Urothelium cell line (cell line): ENCODE measurements at places on chromosomes 3 and 15.
A peak's percentile ranks its signal among the peaks of the same experiment; 100 is the strongest.

GRCh38 chr15:82066455-82066854 is 20.6 kb upstream of the MEX3B start:
- no peak for DNase-seq

DNA sequence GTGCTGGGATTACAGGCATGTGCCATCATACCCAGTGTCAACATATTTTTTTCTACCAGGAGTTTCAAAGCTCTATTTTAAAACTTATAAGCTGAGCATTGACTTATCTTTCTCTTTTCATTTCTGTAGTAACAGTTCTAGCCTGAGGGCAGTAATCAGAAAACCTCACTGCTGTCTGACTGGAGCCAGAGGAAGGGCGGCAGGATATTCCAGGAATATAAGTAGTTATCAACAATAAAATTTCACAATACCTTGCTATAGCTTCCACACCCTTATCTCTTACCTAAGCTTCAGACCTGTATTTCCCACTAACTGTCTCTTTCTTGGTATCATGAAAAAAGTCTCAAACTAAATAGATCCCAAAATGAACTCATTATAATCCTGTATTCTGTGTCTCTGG is 5.1 kb upstream of the NEDD4 start:
- DNase-seq, result no peak

- no peak for DNase-seq
Observed at GRCh38 chr3:147356909-147357900, 49.1 kb downstream of the ZIC4 start.

- DNase-seq, result no peak
Observed at GRCh38 chr3:195107593-195107992, 163.4 kb downstream of the XXYLT1 start.

DNA sequence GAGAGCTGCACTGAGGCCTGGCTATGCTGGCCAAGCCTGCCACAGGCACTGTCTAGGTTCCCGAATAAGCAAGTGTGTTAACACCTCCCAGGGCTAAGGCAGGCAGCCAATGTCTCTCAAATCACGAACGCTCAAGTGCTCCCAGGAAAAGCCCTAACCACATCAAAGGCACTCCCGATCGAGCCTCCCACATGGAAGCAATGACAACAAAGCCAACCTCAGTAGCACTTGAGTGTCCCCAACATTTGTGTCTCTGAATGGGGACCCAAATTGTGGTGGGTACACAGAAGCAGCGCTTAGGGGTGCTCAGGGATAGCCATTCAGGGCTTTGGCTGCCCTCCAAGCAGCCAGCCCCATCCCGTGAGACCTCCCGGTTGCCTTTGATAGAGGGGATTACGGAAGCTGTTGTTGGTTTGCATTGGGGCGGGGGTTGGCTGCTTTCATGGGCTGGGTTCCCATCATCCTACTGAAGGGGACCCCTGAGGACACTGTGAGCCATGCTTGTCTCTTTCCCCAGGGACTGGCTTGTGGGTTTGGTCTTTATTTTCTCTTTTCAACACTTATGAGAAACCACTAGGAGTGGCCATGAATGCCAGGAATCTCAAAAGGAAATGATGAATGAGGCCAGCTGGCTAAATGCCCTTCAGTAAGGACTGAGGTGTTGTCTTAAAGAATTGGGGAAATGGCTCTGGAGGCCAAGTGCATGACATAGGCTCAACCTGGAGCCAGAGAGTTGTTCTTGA is 234.1 kb upstream of the FEZF2 start:
- peak; percentile 77 for DNase-seq

DNA sequence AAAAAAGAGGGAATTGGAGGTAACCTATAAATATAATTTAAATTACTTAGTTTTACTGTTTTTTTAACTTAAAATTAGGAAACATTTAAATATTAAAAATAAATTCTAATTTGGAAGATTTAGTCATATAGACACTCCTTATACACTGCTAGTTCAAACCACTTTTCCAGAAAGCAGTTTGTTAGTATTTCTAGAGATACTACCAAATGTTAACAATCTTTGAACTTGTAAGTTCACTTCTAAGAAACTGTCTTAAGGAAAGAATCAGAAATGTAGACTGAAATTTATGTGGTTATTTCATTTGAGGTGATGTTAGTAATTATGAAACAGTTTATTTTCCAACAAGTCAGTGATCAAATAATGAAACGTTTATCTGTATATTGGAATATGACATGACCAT is 22.7 kb downstream of the CTDSPL2 start:
- DNase-seq, result no peak

GRCh38 chr15:76711351-76711827 is 193.8 kb downstream of the SCAPER start:
- no peak for DNase-seq

- peak; percentile 89 for DNase-seq
Observed at GRCh38 chr3:126654571-126655383, at the start of gene TXNRD3. TSS of gene TXNRD3 (minus strand) at chr3:126655124.

DNA sequence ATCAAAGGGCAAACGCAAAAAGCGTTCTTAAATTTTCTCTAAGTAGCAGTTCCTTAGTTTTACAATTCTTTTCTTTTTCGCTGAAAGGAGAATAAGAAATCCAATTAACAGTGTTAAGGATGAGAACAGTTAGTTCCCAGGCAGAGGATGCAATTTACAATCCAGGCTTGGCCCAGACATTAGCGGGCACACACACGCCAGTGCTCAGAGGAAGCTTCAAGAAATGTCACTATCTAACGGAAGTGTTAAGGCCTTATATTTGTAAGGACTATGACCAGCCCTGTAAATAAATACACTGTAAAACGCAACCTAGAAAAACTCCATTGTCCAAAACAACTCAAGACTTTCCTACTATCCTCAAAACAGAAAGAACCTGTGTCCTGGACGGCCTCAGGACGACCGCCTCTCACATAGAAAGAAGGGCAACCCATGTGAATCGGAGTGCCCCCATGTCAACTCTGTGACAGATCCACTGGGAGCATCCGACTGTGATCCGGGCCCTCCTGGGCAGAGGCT is 1.3 kb downstream of the ACAP2 start:
- DNase-seq, result peak; percentile 44

DNA sequence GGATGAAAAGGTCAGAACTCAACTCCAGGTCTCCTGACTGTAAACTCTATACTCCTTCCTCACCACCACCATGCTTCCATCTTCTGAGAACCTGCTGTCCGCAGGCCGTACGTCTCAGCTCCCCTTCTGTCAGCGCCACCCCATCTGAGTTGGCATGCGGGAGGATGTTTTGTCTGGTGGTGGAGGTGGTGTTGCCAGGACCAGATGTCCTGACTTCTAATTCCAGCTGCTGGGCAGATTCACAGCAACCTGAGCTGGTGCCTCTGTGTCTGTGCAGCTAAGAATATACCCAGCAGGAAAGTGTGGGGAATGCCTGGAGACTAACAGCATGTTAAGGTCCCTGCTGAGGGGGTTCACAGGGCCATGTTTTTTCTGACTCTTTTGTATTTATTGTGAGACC is 23.2 kb downstream of the PLA1A start:
- no peak for DNase-seq

DNA sequence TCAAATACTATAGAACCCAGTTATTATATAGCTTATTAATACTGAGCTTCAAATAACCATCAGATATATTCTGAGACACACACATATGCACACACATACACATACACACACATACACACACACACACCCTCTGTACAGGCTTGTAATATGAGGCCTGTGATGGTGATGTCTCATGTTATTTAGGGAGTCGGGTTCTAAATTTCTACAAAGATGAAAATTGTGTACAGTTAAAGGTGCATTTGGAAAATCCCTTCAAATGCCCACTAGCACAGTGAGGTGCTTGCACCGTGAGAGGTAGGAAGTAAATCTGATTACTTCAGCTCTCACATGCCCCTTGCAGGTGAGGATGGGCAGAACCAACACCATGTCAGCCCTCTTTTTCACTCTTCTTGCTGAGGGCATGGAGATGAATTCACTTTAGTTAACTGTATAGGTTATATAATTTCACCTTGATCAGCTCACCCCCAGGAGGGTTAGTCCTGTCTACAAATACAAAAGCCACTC is 294.5 kb upstream of the PROK2 start:
- DNase-seq, result no peak
